HFFc6 (cell line): ENCODE measurements at places on chromosomes 2 and 18. TPM values are rescaled to one million over a fixed set of nuclear protein-coding genes. Genes with fewer than 3 reads are reported as not detected.

DNA sequence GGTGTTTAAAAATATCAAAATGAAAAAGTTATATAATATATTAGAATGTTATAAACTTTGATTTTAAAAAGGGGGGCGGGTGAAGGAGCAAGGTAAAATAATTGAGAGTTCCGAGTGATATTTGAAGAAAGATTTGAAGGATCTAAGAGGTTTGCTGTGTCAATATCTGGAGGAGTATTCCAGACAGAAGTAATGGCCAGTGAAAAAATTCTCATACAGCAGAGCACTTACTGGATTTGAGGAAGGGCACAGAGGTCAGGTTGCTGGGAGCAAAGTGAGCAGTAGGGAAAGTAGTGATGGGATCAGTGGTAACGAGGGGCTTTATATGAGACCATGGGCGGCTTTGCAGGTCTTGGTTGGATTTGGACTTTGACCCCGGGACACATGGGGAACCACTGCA, 531.5 kb downstream of the ADCYAP1 start:
- no peaks in the 10 kb centered on the region for H3K4me1 ChIP-seq
- no peaks in the 10 kb centered on the region for H3K27me3 ChIP-seq
- no peak overlapping the region for H3K4me3 ChIP-seq
- H3K27ac ChIP-seq, result no peak overlapping the region
- DNase-seq, result no peak

GRCh38 chr2:17644997-17645720, 104.7 kb downstream of the VSNL1 start:
- no peak overlapping the region for H3K4me3 ChIP-seq

DNA sequence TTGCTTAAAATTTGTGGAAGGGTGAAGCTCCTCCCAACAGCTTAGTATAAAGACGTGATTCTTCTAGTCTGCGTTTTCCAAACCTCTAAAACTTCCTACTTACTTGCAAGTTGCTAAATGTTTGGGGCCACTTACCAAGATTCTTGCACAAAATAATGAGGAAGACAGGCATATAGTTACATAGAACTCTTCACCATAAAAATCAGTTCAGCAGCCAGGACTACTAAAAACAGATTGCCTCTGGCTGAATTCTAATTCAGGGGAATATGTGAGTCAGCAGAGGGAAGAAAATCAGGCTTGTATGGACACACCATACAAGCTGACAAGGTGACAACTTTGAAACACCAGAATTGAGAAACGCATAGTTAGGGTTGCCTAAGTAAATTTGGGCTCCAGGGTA, 2.8 kb upstream of the PEX13 start:
- no peak overlapping the region for H3K4me3 ChIP-seq
- no peaks in the 10 kb centered on the region; the same call in 1 of the 2 replicates for H3K36me3 ChIP-seq
- H3K4me1 ChIP-seq, result peaks cover 62% of the 10 kb centered on the region
- H3K27ac ChIP-seq, result no peak overlapping the region
- no peak for DNase-seq

DNA sequence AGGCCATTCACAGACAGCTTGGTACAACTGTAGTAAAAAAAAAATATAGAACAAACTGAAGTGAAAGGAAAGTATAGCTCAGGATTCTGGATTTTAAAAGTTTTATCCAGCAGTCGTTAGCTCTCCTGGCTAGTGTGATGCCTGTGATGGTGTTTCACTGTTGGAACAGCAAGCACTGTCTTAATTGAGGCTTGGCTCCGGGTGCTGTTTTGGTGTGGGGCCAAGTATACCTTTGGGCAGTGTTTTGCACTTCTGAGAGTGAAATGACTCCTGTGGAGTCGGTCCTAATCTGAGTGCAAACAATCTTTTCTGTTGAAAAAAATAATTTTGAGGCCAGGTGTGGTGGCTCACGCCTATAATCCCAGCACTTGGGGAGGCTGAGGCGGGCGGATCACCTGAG, 28.7 kb upstream of the RAB1A start:
- H3K27ac ChIP-seq, result no peak overlapping the region
- H3K4me3 ChIP-seq, result no peak overlapping the region
- peaks cover 16% of the 10 kb centered on the region for H3K27me3 ChIP-seq
- no peaks in the 10 kb centered on the region for H3K36me3 ChIP-seq

DNA sequence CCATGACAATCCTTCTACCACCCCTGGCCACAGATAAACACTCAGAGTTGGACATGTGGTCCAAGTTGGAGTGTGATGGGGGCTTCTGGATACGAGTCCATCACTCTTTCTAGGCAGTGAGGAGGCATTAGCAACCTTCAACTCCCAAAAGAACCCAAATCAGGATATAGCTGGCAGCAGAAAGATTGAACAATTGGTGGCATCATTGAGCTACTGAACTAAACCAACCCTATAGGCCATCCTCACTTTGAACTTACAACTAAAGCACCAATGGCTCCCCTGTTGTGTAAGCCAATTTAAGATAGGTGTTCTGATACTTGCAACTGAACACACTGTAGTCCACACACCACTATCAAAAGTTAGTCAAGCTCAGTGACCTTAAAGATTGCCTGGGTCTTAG, 24.0 kb upstream of the MARCO start:
- peaks cover 8% of the 10 kb centered on the region for H3K4me1 ChIP-seq
- H3K27me3 ChIP-seq, result peaks cover 2% of the 10 kb centered on the region; the same call in 1 of the 2 replicates

GRCh38 chr18:28575123-28575522, 398.2 kb upstream of the CDH2 start:
- peaks cover 1% of the 10 kb centered on the region for H3K27me3 ChIP-seq
- no peak overlapping the region for H3K4me3 ChIP-seq
- H3K4me1 ChIP-seq, result peaks cover 17% of the 10 kb centered on the region
- DNase-seq, result no peak
- no peaks in the 10 kb centered on the region for H3K36me3 ChIP-seq

GRCh38 chr2:15242936-15243461, 318.1 kb downstream of the NBAS start:
- no peak overlapping the region for H3K4me3 ChIP-seq
- peak; percentile 3 for DNase-seq
- peaks cover 18% of the 10 kb centered on the region for H3K4me1 ChIP-seq
- H3K27ac ChIP-seq, result no peak overlapping the region; the same call in 1 of the 2 replicates
- H3K36me3 ChIP-seq, result peaks cover 10% of the 10 kb centered on the region; the same call in 1 of the 2 replicates

- H3K36me3 ChIP-seq, result peaks cover 23% of the 10 kb centered on the region
- H3K27ac ChIP-seq, result no peak overlapping the region
- H3K4me3 ChIP-seq, result no peak overlapping the region
- H3K4me1 ChIP-seq, result peaks cover 39% of the 10 kb centered on the region
- DNase-seq, result no peak
These were observed 45.7 kb downstream of the STK39 start for GRCh38 chr2:168201584-168202116.

GRCh38 chr2:177520324-177520723, 127.8 kb downstream of the AGPS start:
- no peak overlapping the region for H3K27ac ChIP-seq
- H3K4me3 ChIP-seq, result no peak overlapping the region
- H3K4me1 ChIP-seq, result peaks cover 8% of the 10 kb centered on the region
- 0 out of 2 replicates have a peak, but pooled peaks cover 3% of the 10 kb centered on the region for H3K36me3 ChIP-seq
- no peaks in the 10 kb centered on the region for H3K27me3 ChIP-seq

DNA sequence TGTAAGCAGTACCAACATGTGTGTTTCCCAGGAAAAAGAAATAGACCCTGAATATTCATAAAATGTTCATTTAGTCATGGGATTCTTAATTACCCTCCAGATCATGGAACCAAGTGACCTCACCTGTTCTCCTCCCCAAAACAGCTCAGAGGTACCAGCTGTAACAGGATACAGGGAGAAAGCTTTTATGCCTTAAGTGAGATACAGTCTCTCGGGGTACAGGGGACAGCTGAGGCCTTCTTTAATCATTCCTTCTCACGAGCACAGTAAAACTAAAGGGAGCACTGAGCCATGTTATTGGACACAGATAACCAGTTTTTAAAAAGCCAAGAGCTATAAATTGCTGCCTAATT, 16.6 kb downstream of the EPHA4 start:
- peaks cover 18% of the 10 kb centered on the region; the same call in 1 of the 2 replicates for H3K36me3 ChIP-seq
- no peak for DNase-seq
- peaks cover 24% of the 10 kb centered on the region for H3K4me1 ChIP-seq
- no peak overlapping the region for H3K27ac ChIP-seq
- no peaks in the 10 kb centered on the region; the same call in 1 of the 2 replicates for H3K27me3 ChIP-seq

DNA sequence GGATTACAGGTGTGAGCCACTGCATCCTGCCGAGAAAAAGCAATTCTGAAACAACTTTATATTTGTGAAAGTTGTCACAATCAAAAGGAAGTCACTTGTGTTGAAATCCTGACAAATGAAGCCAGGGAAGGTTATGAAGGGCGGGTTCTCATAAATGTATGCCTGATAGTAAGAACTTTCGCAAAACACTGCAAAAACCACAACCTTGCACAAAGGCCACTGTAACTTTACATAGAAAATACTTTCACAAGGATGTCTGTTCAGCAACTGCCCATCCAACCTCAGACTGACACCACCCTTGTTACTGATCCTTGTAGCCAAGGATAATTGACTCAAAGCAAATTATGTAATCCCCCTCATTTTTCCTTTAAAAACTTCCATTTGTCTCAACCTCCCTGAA, 90.6 kb downstream of the SLC4A3 start:
- DNase-seq, result no peak
- H3K4me3 ChIP-seq, result no peak overlapping the region
- no peak overlapping the region for H3K27ac ChIP-seq
- peaks cover 5% of the 10 kb centered on the region for H3K27me3 ChIP-seq

DNA sequence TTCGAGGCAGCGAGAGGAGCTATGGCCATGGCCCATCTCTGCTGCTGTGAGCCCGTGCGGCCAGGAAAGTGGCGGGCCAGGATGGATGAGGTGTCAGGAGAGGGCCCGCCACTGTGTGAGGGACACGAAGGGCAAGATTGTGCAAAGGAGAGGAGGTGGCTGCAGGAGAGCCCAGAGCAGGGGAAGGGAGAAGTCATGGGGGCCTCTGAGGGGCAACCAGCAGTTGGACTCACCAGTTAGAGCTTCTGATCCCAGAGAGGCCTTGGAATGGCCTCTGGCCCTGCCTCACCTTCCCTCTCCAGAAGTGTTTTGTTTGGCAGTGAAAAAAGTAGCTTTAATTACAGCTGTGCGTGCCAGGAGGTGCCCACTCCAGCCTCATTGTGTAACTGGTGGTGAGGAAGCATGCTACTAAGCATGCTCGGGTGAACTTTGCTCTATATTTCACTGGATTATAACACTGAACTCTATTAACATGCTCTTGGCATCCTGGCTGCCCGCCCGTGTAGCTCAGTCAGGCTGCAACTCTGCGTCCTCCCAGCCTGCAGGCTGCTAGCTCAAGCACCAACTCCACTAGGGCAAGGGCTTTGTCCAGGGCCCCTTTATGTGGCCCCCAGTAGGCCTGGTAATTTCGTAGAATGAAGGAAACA, 34.2 kb downstream of the IMPA2 start:
- no peak for DNase-seq
- peaks cover 7% of the 10 kb centered on the region for H3K27me3 ChIP-seq
- no peak overlapping the region for H3K4me3 ChIP-seq
- H3K4me1 ChIP-seq, result no peaks in the 10 kb centered on the region
- H3K36me3 ChIP-seq, result no peaks in the 10 kb centered on the region

GRCh38 chr2:241354668-241355658, 1.1 kb upstream of the FARP2 start:
- DNase-seq, result peak; percentile 81
- peak overlapping the region; percentile 69 for H3K27ac ChIP-seq
- H3K36me3 ChIP-seq, result peaks cover 21% of the 10 kb centered on the region
- H3K27me3 ChIP-seq, result peaks cover 2% of the 10 kb centered on the region; the same call in 1 of the 2 replicates
- H3K4me1 ChIP-seq, result peaks cover 50% of the 10 kb centered on the region

GRCh38 chr2:113891265-113891959, 1.5 kb downstream of the ACTR3 start:
- peak overlapping the region; percentile 96 for H3K4me3 ChIP-seq
- H3K27me3 ChIP-seq, result peaks cover 4% of the 10 kb centered on the region
- peak overlapping the region; percentile 97 for H3K27ac ChIP-seq
- H3K4me1 ChIP-seq, result peaks cover 78% of the 10 kb centered on the region
- peaks cover 46% of the 10 kb centered on the region for H3K36me3 ChIP-seq
- no peak for DNase-seq

CD226 gene
- total RNA-seq, result 0.37 and 0.86 TPM in 2 replicates

CCNYL1 gene
- 12.8 and 15.3 TPM in 2 replicates for total RNA-seq

TUBB8B gene
- not detected in 3 replicates for total RNA-seq

SCG2 gene
- 0.28 to 0.90 TPM (median 0.63 TPM) in 3 replicates for total RNA-seq

AKAIN1 gene
- total RNA-seq, result not detected in 3 replicates
